ENCODE measurements at places on chromosomes 5 and 9.
A peak's percentile ranks its signal among the peaks of the same experiment; 100 is the strongest.

DNA sequence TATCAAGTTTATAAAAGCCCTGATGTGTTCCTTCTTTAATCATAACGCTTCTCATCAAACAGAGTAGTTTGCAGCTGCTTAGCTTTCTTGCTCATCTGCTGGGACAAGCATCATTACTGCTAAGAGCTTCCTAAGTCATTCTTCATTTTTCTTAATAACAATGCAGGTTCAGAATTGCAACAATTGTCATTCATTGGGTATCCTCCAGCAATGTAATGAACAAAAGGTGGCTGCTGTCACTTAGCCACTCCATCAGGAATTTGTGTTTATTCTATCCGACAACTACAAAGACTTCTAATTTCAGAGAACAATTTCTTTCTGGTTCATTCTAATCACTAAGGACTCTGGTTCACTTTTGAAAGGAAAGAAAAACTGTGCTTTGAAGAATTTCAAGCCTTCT is 836.7 kb upstream of the CDH10 start:
- no peak for DNase-seq

- no peak for DNase-seq
Observed at GRCh38 chr5:32600054-32600622, 14.8 kb downstream of the SUB1 start.

DNA sequence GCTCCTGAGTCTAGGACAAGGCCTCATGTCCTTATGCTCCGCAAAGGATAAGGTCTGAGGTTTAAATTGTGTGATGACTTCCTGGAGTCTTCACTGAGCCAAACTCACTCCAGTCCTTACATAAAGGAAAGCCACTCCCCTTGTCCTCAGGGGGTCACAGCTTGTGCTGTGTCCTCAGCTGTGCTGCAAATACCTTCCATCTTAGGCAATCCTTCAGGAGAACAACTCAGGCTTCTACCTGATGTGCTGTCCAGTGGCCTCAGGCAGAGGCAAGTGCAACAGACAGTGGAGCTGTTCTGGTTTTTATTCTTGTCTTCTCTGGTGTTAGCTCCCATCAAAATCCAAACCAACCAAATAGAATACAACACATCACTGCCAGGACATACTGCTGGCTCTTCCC is 151.5 kb downstream of the TAF11L14 start:
- DNase-seq: no peak

- no peak for DNase-seq
Observed at GRCh38 chr5:141814064-141814964, 63.9 kb downstream of the PCDH1 start.

DNA sequence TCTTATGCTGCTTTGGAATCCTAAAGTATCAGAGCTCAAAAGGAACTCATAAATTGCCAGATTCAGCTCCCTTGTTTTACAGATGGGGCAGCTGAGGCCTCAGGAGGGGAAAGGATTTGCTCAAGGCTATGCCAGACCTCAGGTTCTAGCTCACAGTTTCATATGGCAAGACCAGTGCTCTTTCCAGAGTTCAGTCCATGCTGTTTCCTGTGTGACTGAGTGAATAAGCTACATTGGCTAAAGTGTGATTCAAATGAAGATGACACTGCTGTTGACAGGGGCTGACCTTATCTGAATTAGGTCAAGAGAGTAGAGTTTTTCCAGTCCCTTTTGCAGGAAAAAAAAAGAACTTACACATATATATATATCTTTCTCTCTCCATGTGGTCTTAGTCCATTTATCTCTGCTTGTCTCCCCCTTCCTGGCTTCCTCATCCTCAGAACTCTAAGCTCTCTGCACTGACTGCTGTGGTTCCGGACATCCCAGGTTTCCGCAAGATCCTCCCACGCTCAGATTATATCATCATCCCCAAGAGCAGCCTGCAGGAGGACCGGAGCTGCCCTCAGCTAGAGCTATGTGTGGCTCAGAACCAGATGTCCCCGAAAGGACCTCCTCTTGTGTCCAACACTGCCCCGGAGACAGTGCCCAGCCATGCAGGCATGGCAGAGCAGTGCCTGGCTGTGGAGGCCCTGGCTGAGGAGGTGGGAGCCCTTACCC is 9.3 kb downstream of the HMGXB3 start:
- DNase-seq: no peak

DNA sequence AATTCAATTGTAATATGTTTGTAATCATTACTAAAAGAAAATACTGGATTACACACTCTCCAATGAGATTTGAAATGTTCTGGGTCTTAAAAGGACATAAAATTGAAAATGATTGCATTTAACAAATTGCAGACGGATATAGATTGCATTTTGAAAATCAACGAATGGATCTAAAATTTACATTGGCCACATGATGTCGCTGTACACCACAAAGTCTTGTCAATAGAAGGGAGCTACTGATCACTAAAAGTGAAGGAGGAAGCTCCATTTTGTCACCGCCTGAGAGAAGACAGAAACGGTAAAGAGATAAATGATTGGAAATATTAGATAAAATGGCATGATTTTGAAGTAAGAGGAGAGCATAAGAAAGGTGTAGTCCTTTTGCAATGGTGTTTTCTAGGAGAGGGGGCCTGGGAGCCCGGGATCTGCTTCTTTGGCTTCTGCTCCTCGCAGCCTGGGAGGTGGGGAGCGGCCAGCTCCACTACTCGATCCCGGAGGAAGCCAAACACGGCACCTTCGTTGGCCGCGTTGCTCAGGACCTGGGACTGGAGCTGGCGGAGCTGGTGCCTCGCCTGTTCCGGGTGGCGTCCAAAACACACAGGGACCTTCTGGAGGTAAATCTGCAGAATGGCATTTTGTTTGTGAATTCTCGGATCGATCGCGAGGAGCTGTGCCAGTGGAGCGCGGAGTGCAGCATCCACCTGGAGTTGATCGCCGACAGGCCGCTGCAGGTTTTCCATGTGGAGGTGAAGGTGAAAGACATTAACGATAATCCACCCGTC is at the start of gene PCDHA1:
Gene PCDHA1, plus strand, starts transcription at position 236 of the 782 bp plus-strand sequence.
- no peak for DNase-seq

GRCh38 chr9:81690251-81690851 is 1.0 kb upstream of the TLE1 start:
- peak; percentile 58 for DNase-seq

- no peak for DNase-seq
Observed at GRCh38 chr9:97772145-97772544, 75.0 kb upstream of the XPA start.

DNA sequence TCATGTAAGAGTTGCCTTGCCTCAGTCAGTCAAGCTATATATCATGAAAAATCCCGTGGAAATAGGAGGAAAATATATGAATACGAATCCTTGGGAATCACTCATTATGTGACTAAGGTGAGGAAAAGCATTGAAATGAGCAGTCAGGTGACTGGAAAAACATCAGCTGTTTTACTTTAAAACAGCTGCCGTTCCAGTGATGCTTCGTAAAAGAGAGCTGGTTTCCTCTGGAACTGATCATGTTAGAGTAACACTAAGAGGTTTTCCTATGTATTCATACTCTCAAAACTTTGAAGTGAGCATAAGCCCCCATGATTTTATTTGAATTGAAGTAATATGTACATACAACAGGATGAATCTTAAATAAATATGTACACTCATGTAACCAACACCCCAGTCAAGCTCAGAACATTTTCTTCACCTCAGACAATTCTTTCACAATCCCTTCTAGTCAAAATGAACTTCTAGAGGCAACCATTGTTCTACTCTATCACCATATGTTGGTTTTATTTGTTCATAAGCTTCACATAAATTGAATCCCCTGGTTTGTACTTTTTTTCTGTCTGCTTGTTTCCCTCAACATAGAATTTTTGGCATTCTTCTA is 107.7 kb downstream of the SLC25A46 start:
- no peak for DNase-seq

- no peak for DNase-seq
Observed at GRCh38 chr5:140978260-140978659, 12.0 kb downstream of the PCDHAC2 start.

DNA sequence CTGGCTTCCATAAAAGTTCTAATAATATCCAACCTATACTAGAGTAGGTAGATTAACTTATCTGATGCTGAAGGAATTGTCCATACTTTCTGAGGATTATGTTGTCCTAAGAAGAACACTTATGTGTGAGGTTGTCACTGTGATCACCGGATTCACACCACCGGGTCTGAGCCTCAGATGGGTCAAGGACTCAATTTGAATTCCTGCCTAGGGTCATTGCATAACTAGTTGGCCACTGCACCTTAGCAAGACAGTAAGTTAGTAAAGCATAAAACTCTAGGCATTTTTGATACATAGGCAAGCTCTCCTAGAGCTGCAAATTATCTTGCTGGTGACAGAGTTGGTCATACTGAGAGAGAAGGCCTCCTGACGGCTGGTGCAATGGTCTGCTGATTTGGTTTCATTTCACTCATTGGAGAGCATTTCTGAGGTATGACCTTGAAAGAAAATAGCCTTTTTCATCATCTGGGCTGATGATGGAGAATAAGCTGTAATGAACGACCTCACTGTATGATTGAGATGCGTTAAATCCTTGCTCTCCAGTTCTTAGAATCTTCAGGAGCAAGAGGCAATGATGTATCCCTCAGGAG is 72.0 kb upstream of the CKMT2 start:
- DNase-seq: no peak

GRCh38 chr5:17763301-17763700 is 129.0 kb downstream of the TAF11L14 start:
- no peak for DNase-seq

GRCh38 chr5:139371482-139372435 is 11.3 kb downstream of the SLC23A1 start:
- DNase-seq: no peak

DNA sequence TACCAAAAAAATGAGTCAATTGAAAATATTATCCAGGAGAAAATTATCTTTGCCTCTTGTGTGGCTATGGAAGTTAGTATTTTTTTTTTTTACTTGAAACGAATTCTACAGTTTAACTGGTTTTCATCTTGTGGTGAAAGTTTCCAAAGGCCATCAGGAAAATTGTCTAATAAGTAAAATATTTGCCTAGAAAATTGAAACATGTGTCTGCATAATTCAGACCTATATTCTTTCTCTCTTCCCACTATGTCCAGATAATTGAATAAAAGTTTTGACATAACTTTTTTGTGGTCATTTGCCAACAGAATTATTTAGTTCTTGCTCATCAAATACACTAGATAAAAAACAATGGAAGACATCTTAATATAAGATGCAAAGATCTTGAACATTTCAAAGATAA is 321.5 kb upstream of the RPS23 start:
- no peak for DNase-seq

DNA sequence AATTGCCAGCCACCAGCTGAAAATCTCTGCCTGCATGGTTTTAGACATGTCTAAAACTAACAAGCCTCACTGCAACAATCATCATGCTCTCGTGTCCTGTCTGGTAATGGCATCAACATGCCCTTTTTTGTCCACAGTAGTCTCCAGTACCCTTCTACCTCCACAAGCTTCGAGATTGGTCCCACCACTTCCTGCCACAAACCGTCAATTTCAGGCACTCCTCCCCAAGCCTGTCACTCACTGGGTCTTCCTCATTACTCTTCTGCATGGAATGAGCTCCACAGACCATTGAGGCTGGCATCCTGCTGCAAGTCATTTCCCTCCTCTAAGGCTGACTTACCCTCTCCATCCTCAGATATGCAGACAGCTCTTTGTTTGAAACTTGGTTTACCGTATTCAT is 9.0 kb downstream of the LPAR1 start:
- DNase-seq: no peak

DNA sequence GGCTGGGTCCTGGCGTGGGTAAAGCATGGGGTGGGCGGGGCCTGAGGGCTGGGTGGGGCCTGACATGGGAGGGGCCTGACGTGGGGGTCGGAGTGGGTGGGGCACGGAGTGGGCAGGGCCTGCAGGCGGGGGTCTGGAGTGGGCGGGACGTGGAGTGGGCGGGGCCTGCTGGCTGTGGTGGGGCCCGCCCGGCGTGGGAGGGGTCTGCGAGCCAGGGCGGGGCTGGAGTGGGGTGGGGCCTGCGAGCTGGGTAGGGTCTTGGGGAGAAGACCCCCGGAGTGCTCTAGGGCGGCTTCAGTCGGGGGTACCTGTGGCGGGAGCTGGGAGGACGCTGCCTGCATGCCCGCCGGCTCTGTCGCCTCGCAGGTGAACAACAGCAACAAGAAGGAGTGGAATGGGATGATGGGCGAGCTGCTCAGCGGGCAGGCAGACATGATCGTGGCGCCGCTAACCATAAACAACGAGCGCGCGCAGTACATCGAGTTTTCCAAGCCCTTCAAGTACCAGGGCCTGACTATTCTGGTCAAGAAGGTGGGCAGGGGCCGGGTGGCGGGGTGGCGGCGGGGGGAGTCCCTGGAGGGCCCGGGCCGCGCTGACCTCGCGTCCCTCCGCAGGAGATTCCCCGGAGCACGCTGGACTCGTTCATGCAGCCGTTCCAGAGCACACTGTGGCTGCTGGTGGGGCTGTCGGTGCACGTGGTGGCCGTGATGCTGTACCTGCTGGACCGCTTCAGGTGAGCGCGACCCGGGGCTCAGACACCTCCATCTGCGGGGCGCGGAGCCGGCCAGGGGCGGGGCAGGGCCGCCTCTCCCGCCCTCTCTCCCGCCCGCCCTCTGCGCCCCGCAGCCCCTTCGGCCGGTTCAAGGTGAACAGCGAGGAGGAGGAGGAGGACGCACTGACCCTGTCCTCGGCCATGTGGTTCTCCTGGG is 8.0 kb downstream of the LRRC26 start:
- DNase-seq: no peak

DNA sequence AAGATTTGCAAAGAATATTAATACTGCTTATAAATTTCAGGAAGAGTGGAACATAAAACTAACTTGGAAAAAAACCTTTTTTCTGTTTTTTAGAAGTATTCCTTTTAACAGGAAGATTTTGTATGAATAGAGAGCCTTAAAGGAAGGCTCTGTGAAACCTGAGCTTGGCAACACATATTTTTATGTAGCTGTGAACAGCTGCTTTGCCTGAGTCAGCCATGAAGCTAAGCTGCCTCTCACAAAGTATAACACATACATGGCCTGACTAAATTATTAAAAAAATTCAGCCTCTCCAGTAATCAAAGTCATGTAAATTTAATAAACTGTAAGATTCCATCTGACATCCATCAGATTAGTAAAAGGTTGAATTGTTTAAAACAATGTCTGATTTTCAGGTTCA is 547.5 kb downstream of the ELAVL2 start:
- DNase-seq: no peak

- DNase-seq: no peak
Observed at GRCh38 chr9:4738866-4739586, 2.0 kb downstream of the AK3 start.

DNA sequence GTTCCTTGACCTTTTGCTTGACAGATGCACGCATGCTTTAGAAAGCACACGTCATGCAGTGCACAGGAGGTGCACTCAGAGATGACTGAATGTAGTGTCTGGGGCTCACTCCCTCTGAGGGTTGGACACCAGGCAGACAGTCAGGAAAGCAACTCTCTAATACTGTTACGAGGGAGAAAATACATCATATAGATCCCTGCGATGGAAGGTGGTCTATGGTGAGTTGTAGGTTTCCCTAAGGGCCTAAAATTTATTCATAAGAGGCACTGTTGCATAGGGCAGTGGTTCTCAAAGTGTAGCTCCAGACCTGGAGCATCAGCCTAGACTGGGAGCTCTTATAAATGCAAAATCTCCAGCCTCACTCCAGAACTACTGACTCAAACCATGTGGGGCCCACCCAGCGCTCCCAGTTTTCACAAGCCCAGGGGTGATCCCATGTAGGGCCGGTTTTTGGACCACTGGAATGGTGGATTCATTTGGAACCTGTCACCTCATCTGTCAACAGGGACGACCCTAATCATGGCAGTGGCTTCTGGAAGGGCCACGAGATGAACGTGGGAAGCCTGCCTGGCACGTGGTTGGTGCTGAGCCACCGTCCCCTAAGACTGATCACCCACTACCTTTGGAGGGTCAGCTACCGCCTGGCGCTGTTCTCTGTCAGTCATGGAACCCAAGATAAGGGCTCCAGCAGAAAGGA is 16.8 kb upstream of the PHF19 start:
- DNase-seq: no peak

Measured in right forelimb (tissue), 1 donor.